Ascending aorta (tissue), 2 donors: ENCODE measurements at places on chromosomes 2 and 18. TPM values are rescaled to one million over a fixed set of nuclear protein-coding genes. Genes with fewer than 3 reads are reported as not detected.

Gene LYPD6
- 1.8 TPM for total RNA-seq

GRCh38 chr18:68969027-68969426, 171.1 kb downstream of the CCDC102B start:
- no peak overlapping the region for H3K4me3 ChIP-seq
- no peak overlapping the region for H3K27ac ChIP-seq
- no peaks in the 10 kb centered on the region for H3K27me3 ChIP-seq
- no peaks in the 10 kb centered on the region for H3K36me3 ChIP-seq
- no peaks in the 10 kb centered on the region for H3K4me1 ChIP-seq
- DNase-seq, result no peak

Gene PREPL
- 22.6 TPM for total RNA-seq

Gene SERPINB12
- 0.32 TPM for total RNA-seq

Gene HOXD8
- 19.8 TPM for total RNA-seq

GRCh38 chr18:31100436-31101182, 1.6 kb downstream of the DSC2 start:
- no peaks in the 10 kb centered on the region for H3K27me3 ChIP-seq
- no peak for DNase-seq
- H3K4me3 ChIP-seq, result peak overlapping the region; percentile 50
- H3K27ac ChIP-seq, result peak overlapping the region; percentile 28
- no peaks in the 10 kb centered on the region for H3K4me1 ChIP-seq

Gene RND3
- total RNA-seq, result 10.7 TPM

DNA sequence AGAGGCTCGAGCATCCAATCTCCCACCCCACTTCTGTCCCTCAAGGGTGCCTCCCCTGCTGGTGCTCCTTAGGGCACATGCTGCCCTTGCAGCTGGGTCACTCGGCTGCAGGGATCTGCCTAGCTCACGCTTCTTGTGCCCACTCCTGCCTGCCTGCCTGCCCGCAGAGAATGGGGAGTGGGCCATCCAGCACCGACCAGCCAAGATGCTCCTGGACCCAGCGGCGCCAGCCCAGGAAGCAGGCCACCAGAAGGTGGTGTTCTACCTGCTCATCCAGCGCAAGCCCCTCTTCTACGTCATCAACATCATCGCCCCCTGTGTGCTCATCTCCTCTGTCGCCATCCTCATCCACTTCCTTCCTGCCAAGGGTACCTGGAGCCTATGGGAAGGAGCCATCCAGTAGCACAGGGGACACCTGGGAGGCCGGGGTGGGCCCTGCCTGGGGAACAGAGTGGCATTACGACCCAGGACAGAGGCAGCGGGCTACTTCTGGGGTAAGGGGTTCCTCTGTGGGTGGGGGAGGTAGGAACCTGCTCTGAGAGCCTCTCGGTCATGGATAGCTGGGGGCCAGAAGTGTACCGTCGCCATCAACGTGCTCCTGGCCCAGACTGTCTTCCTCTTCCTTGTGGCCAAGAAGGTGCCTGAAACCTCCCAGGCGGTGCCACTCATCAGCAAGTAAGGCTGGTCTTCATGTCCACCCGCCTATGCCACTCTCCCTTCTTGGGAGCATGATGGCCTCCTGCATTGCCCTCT, 3.4 kb downstream of the CHRNG start:
- H3K27me3 ChIP-seq, result no peaks in the 10 kb centered on the region
- no peak overlapping the region for H3K4me3 ChIP-seq
- no peak overlapping the region for H3K27ac ChIP-seq
- no peak for DNase-seq

Gene INSIG2
- 64.2 TPM for total RNA-seq

DNA sequence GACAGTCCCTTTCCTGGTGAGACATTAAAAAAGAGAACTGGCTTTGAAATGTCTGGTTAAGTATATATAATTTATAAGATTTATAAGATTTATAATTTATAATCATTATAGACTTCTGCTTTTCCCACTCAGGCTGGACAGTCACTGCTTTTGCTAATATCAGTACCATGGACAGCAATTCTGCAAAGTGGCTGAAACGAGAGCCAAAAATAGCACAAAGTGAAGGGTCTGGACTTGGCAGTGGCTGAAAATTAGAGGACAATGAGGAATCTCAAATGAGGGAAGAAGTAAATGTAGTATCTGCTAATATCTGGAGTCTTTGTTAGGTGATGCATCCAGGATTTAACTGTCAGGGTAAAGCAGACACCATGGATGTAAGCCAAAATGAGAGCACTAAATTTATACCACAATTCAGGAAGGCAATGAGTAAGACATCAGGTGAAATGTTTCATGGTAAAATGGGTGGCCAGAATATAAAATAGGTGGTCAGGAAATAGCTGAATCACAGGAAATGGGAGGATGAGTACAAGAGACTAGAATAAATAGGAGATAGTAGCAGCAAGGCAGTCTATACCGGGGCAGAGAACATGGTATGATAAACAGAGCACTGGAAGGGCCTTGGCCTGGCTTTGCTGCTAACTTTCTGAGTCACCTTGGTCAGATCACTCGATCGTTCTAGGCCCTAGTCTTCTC, 39.6 kb upstream of the BOD1L2 start:
- H3K27me3 ChIP-seq, result no peaks in the 10 kb centered on the region
- H3K27ac ChIP-seq, result no peak overlapping the region
- no peak for DNase-seq
- H3K36me3 ChIP-seq, result no peaks in the 10 kb centered on the region
- H3K4me3 ChIP-seq, result no peak overlapping the region

DNA sequence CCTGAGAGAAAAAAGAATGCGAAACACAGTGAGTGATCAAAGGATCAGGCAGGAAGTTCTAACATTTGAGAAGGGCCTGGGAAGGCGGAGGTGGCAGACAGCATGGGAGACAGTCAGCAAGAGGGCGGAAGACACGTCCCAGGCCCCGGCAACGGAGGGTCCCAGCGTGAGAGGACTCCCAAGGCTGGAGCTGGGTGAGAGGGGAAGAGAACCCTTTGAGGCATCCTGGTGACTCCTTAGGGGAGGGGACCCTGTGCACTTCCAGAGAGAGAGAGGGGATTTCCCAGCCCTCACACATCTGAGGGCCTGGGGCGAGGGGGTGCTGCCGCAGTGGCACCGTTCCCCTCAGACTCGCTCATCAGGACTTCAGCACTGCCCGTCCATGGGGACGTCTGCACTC, 133.4 kb downstream of the RTP5 start:
- H3K4me3 ChIP-seq, result no peak overlapping the region
- DNase-seq, result no peak
- H3K36me3 ChIP-seq, result no peaks in the 10 kb centered on the region

- DNase-seq, result no peak
- H3K36me3 ChIP-seq, result no peaks in the 10 kb centered on the region
Measured at GRCh38 chr18:505483-506122, 5.1 kb upstream of the COLEC12 start.

DNA sequence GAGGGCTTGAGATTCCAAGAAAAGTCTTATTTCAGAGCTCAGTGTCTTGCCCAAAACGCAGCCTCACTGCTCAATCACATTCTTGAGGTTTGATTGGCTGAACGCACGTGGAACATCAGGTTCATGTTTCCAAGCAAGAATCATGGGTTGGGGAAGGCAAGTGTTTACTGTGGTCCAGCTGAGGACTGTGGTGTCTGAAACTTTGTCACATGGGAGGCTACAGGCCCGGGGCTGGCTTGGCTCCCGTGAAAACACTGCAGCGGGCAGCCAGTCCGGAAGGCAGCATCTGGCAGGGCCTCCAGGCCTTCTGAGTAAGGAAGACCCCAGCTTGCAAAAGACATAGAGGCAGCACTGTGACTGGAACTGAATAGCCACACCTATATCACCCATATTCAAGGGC, 84.7 kb downstream of the POLR1A start:
- no peaks in the 10 kb centered on the region for H3K27me3 ChIP-seq
- no peaks in the 10 kb centered on the region for H3K4me1 ChIP-seq
- H3K36me3 ChIP-seq, result peaks cover 4% of the 10 kb centered on the region
- peak overlapping the region; percentile 31 for H3K27ac ChIP-seq
- DNase-seq, result peak; percentile 84

DNA sequence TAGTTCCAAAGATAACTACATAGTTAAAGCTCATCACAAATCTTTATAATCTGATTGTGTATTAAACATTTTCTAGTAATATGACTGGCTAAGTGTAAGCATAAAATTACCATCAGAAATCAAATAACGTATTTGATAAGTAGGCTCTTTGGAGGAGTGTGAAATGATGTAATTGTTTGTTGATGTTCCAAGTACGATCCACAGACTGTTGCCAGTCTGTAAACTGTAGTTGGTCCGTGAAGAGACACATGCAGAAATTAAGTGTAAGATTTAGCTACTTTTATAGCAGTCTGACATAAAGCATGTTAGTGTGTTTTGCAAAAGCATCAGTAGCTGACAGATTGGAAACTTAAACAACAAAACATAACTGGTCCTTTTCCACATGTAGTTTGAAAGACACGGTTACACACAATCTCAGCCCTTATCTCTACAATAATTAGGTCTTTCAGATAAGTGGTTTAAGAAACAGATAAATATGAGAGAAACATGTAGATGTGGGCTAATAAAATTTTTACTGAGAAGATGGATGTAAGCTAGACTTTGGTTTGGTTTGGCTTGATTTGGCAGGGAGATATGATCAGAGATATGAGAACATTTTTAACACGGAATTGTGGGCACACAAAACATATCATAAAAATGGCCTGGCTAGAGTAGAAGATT, 115.0 kb upstream of the EPB41L5 start:
- H3K4me1 ChIP-seq, result no peaks in the 10 kb centered on the region
- DNase-seq, result no peak
- H3K27ac ChIP-seq, result no peak overlapping the region
- H3K4me3 ChIP-seq, result no peak overlapping the region

- no peaks in the 10 kb centered on the region for H3K4me1 ChIP-seq
- H3K36me3 ChIP-seq, result no peaks in the 10 kb centered on the region
- no peak overlapping the region for H3K27ac ChIP-seq
Measured at GRCh38 chr2:108324531-108325255, 36.0 kb downstream of the SULT1C2 start.

DNA sequence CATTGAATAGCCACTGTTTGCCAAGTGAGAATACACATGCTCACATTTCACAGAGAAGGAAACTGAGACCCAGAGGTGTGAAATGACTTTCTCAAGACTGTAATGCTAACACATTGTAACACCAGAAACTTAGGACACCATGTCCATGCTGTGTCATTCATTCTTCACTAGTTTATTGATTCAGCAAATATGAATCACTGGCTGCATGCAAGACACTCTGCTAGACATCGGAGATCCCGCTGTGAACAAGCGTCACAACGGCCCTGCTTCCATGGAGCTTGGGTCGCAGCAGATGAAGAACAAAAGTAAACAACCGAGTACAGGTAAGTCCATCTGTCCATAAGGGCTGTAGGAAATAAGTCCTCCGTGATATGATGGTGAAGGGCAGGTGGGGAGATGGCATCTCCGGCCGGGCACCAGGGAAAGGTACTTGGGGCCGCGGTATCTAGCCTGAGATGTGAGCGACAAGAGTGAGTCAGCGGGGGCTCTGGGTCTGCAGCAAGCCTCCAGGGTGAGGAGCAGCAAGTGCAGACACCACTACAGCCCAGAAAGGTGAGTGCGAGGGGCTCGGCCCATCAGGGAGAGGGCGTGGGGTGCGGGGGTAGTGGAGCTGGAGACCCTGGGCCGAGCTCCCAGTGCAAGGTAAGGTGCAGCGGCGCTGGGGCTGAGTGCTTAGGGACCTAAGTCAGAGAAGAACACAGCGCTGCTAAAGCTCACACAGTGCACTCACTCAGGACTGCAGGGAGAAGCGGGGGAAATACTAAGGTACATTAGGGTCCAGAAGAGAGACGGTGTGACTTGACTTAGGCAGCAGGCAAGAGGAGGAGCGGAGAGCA, 391.2 kb downstream of the FBXO15 start:
- no peak for DNase-seq
- no peaks in the 10 kb centered on the region for H3K36me3 ChIP-seq
- no peak overlapping the region for H3K27ac ChIP-seq
- H3K4me3 ChIP-seq, result no peak overlapping the region

DNA sequence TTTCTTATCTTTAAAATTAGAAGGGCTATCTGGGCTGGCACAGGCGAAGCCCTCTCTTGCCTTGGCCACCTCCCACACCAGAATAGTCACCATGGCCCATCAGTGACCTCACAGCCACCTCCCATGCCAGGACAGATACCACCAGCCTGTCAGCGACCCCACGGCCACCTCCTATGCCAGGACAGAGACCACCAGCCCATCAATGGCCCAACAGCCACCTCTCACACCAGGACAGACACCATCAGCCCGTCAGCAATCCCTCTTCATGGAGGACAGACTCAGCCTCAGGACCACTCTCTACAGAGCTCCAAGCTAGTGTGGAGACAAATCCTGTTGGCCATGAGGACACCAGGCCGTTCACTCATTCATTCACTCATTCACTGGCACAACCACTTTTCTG, 74.6 kb downstream of the ASB1 start:
- DNase-seq, result no peak
- no peak overlapping the region for H3K4me3 ChIP-seq
- H3K4me1 ChIP-seq, result no peaks in the 10 kb centered on the region
- H3K36me3 ChIP-seq, result no peaks in the 10 kb centered on the region
- H3K27ac ChIP-seq, result no peak overlapping the region

- no peak for DNase-seq
- H3K4me3 ChIP-seq, result no peak overlapping the region
- no peaks in the 10 kb centered on the region for H3K27me3 ChIP-seq
- no peaks in the 10 kb centered on the region for H3K4me1 ChIP-seq
- H3K27ac ChIP-seq, result no peak overlapping the region
- H3K36me3 ChIP-seq, result peaks cover 38% of the 10 kb centered on the region
Measured at GRCh38 chr2:205741256-205741978, 59.1 kb downstream of the NRP2 start.

DNA sequence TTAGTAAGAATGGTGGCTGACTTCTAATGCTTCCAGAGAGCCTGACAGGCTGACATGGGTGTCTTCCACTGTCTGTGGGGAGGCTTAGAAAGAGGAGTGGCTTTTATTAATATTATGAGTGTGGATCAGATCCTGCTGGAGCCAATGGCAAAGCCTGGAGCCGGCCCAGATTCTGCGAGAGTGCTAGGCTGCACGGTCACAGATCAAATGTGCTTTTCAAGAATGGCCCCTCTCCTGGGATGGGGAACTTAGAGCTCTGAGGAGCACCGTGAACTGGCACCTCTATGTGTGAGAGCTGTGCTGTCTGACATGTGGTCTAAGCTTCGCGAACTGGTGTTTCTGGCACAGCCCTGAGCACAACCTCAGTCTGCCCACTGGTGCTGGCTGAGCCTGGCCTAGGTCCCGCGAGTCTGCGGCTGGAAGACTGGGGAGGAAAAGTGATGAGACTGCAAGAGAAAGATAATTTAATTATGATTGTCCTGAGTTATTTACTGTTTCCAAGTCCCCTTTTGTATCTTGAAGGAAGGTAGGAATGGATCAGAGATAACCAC, 70.4 kb downstream of the ASAP2 start:
- peaks cover 4% of the 10 kb centered on the region for H3K4me1 ChIP-seq
- H3K27ac ChIP-seq, result no peak overlapping the region
- peaks cover 4% of the 10 kb centered on the region for H3K36me3 ChIP-seq
- no peak overlapping the region for H3K4me3 ChIP-seq
- peak; percentile 57 for DNase-seq

DNA sequence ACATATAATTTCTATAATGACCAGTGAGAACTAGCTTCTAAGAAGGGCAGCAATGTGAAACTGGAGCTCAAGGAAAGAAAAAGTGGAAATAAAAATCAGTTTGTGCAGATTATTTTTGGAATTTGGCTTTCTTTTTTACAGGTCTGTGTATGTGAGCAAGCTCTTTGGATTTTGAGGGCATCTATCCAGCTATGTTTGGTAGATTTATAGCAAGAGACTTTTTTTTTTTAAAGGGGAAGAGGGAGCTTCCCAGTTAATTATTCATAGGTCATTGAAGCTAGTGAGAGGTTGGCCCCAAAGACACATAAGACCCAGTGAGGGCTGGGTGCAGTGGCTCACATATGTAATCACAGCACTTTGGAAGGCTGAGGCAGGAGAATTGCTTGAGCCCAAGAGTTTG, 24.0 kb upstream of the COLEC12 start:
- H3K36me3 ChIP-seq, result no peaks in the 10 kb centered on the region
- H3K27me3 ChIP-seq, result no peaks in the 10 kb centered on the region
- peak overlapping the region; percentile 36 for H3K4me3 ChIP-seq
- DNase-seq, result no peak
